ENCODE measurements at places on chromosomes 6 and 20.

DNA sequence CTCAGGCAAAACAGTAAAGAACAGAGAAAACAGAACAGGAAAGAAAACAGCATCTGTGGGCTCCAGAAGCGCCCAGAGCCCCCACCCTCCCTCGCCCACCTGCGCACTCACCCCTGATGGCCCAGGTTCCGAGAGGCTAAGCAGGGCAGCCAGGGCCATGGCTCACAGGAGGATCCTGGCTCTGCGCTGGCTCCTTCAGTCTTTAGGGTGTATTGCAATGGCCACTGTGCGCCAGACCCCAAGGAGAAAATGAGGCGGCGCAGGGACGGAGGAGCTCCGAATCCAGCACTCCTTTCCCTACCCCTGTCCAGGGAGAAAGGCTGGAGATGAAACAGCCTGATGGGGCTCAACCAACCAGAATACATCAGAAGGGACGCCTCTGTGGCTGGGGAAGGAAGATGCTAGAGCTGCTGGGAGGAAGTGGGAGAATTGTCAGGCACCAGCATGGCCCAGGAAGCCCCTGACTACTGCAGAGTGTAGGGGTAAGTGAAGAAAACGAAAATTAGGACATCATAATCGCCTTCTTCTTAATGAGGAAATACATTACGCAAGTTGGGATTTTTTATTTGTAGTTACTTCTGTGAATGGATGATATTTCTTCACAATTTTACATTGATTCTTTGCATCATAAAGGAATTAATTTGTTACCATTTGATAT lies 49.0 kb downstream of the COL11A2 start:
- no peak for DNase-seq

- DNase-seq, result no peak
Measured at GRCh38 chr6:99467509-99468106, 42.5 kb upstream of the PNISR start.

DNA sequence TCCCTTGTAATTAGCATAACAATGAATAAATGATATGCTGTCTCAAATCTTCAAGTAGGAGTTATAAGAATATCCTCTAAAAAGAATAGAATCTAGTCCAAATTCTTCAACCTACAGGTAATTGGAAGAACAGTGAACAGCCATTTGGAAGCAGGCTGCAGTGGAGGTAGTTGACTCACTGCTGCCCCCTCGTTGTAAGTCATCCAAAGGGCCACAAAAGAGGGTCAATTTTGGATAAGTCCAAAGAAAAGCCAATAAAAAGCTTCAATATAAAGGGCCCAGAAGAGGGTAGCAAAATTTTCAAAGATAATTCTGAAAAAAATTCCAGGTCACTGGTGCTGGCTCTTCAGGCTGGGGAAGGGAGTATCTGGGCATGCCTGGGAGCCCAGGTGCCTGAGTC lies 60.8 kb upstream of the SSTR4 start:
- DNase-seq, result no peak

GRCh38 chr6:156021746-156022396 lies 566.2 kb upstream of the NOX3 start:
- DNase-seq, result no peak

DNA sequence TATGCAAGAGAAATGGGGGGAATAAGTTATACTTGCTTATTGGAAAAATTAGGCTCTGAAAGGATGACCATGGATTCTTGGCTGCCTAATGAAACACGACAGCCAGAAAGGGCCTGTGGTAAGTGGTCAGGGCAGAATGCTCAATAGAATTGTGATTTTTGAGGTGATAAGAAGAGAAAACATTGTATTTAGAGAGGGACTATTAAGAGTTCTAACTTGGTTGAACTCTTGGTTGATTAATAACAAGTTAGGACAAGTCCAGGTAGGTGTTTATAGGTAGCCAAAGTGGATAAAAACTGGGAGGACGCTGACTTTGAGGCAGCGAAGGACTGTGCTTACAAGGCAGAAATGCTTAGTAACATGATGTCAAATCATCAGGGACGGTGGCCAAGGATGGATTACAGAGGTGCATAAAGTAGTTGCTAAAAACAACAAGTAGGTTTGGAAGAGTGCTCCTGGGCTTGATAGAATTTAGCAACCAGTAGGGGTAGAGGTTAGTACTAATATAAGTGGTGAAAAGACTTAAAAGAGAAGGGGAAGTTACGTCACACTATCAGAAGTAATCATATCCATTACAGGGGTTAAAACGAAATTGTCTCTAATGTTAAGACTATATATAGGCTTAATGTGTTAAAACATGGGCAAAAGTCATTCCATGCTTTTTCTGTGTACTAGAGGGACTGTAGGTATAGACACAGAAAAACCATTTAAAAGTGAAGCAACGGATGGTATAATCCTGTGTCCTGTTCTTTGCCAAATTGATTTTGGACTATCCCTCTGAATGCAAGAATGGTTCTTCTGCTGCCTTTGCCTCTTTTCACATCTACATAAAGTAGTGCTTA lies 98.6 kb downstream of the EYA4 start:
- no peak for DNase-seq

DNA sequence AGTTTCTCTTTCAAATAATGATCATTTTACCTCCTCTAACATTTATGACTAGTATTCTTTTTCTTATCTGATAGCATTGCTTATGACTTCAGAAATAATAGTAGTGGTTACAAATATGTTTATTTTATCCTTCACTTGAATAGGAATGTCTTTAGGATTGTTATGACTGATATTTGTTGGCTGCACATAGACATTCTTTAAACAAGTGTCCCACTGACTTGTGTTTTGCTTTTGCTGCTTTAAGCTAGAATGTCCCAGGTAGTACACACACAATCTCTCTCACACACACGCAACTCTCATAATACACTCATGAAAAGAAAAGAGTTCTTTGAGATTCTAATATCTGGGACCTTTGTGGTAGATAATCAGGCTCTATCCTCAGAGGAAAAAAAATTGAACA lies 21.6 kb downstream of the KIAA1586 start:
- DNase-seq, result no peak

- DNase-seq, result no peak
Measured at GRCh38 chr6:138569970-138570724, 70.9 kb upstream of the NHSL1 start.

- no peak for DNase-seq
Measured at GRCh38 chr20:32985596-32985995, 18.6 kb downstream of the SUN5 start.

DNA sequence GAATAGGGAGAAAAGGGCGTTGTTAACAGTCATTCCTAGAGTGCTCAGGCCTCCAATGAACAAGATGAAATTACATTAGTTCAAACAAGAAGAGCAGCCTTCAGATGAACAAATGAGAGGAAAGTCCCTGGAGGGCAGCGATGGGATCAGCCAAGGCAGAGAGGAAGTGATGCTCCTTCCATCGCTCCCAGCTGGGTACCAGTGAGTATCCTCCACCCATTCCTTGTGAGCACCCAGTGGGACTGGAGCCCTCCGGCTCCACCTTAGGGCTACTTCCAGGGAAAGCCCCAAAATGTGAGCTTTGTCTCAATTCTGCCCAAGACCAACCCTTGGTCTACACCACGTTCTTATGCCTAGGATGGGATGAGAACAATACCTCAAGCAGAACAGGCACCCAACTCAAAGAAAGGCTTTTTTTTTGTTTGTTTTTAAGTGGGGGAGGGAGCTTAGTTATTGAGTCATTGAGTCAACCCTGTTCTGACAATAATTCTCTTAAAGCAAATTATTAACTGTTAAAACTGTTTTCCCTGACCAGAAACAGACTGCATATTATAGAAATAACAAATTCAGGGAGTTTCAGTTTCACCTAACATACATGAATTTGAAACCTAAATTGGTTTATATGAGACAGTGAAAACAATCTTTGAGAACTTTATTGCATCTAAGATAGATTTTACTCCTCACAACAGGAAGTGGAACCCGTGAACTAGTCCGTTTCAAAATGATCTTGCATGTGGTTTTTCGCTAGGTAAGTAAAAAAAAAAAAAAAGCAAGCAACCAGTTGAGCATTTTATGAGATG lies 106.9 kb downstream of the IPCEF1 start:
- no peak for DNase-seq
